Glomerular endothelial cell (primary cell): ENCODE measurements at places on chromosomes 7 and 10.

DNA sequence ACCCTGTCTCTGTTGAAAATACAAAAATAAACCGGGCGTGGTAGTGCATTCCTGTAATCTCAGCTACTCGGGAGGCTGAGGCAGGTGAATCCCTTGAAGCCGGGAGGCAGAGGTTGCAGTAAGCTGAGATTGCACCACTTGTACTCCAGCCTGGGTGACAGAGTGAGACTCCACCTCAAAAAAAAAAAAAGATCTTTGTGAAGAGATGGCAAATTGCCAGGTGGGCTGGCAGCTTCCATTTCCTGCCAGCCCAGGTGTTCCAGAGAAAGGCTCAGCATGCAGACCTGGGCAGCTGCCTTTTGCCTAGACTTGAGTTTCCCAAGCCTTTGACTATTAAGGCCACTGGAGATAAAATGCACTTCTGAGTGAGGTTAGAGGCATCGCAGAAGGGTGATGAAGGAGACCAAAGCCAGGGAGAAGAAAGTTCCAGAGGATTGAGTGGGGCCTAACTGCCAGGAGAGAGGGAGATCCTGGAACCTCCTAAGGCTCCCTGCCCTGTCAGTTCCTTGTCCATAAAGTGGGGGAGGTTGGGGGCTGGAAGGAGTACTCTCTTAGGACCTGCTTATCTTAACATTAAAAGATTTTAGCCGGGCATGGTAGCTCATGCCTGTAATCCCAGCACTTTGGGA, 10.0 kb upstream of the DDIT4 start:
- no peak for DNase-seq

GRCh38 chr10:27805180-27805579, 59.6 kb upstream of the MKX start:
- DNase-seq: no peak

- DNase-seq: no peak
Measured at GRCh38 chr7:121449329-121449728, 53.2 kb upstream of the FAM3C start.

GRCh38 chr10:29946953-29947700, 112.3 kb downstream of the JCAD start:
- no peak for DNase-seq

GRCh38 chr7:87852306-87852705, 23.9 kb downstream of the SLC25A40 start:
- DNase-seq: no peak

- no peak for DNase-seq
Measured at GRCh38 chr10:131043039-131043691, 268.4 kb downstream of the TCERG1L start.

GRCh38 chr10:104349623-104350126, 4.0 kb upstream of the CFAP58 start:
- no peak for DNase-seq

GRCh38 chr7:66905278-66905677, 15.7 kb upstream of the TMEM248 start:
- no peak for DNase-seq

- DNase-seq: no peak
Measured at GRCh38 chr10:93991114-93991513, 2.6 kb upstream of the PLCE1 start.

- DNase-seq: no peak
Measured at GRCh38 chr10:66833861-66834260, 92.0 kb upstream of the LRRTM3 start.

DNA sequence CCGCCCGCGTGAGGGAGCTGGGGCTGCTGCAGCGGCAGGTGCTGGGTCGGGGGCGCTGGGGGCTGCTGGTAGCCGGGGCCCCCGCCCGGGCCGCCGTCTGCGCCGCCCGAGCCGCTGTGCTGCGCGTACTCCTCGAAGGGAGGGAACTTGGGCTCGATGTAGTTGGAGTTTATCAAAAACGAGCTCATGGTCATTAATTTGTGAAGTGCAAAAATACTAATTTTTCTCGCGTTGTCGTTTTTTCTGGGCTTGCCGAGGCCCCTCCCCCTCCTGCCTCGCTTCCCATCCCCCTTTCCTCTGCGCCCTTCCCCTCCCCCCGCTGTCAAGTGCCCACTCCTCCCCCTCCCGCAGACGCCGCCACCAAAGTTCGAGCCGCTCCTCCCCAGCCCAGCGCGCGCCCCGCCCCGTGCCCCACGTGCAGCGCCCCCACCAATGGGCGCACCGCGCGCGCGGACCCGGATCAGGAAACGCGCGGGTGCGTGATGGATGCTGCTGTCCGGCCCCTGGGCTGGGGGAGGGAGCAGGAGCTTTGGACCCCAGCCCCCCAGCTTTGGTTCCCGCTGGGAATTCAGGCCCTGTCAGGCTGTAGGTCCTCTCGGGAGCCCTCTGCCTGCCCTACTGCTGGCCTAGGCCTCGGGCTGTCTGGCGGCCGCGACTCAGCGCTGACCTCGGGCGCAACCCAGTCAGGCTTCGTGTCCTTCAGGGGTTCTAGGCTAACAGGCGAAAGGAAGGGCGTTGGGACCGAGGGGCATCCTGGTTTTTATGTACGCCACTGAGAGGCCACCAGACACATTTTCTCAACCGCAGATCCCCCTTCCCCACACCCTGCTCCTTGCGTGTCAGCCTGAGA, at the start of gene HOXA4:
TSS of gene HOXA4 (minus strand) at position 218 of the 850 bp plus-strand sequence. CDS start at position 194, 24 bp downstream.
- DNase-seq: no peak

- no peak for DNase-seq
Measured at GRCh38 chr7:98761225-98761624, 108.6 kb downstream of the TMEM130 start.

DNA sequence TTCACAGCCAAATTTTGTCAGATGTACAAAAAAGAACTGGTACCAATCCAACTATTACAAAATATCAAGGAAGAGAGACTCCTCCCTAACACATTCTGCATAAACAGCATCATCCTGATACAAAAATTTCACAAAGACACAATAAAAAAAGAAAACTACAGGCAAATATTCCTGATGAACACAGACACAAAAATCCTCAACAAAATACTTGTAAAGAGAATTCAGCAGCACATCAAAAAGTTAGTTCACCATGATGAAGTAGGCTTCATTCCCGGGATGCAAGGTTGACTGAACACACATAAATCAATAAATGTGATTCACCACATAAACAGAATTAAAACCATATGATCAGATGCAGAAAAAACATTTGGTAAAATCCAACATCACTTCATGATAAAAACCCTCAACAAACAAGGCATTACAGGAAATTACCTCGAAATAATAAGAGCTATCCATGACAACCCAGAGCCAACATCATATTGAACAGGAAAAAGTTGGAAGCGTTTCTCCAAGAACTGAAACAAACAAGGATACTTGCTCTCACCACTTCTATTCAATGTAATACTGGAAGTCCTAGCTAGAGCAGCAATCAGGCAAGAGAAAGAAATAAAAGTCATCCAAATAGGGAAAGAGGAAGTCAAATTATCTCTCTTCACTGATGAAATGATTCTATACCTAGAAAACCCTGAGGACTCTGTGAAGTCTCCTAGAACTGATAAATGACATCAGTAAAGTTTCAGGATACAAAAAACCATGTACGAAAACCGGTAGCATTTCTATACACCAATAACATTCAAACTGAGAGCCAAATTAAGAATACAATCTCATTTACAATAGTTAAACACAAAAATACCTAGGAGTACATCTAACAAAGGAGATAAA, 223.1 kb downstream of the REEP3 start:
- DNase-seq: no peak

GRCh38 chr10:65847436-65848230, 1078.2 kb upstream of the LRRTM3 start:
- no peak for DNase-seq

DNA sequence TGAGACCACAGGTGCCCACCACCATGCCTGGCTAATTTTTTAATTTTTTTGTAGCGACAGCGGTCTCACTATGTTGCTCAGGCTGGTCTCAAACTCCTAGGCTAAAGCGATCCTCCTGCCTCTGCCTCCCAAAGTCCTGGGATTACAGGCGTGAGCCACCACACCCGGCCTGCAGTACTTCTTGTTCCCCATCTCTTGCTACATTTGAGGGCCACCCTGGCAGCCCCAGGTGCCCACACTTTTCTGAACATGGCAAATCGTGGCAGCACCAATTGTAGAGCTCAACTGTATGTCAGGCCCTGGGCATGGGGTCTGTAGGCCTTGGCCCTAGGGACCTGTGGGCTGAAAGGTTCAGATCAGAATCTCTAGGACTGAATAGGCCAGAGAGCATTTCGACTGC, 25.1 kb upstream of the LIMK1 start:
- DNase-seq: no peak

DNA sequence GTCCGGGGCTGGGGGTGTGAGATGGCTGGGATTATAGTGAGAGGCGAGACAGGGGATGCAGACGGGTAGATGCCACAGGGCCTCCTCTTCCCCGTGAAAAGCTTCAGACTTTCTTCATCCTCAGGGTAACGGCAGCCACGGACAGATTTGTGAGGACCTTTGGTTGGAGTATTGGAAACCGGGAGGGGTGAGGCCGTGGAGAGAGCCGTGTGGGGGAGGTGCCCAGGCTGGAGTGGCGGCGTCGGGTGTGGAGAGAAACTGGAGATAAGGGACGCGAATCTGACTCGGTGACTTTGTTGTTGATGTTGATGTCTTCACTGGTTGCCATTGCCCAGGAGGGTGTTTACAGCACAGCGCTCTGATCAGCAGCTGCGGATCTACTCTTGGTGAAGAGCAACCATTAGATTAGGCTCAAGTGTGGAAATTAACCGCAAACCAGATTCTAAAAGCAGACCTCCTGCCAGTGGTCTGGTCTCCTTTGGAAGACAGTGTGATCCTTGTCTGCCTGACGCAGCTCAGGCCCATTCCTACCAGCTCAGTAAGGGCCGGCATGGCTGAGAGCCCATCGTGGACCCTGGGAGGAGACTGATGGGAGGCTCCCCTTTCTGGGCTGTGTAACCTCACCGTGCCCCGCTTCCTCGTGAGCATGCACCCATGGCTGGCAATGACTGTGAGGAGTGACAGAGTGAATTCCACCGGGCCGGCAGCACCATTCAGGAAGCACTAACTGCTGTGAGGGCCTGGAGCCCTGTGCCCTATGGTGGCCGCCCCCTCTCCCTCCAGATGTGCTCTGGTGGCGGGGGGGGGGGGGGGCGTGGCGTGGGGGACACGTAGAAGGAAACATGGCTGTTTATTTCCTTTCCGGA, 90.3 kb downstream of the INPP5A start:
- no peak for DNase-seq

- DNase-seq: no peak
Measured at GRCh38 chr7:118449797-118450567, 225.5 kb downstream of the ANKRD7 start.

DNA sequence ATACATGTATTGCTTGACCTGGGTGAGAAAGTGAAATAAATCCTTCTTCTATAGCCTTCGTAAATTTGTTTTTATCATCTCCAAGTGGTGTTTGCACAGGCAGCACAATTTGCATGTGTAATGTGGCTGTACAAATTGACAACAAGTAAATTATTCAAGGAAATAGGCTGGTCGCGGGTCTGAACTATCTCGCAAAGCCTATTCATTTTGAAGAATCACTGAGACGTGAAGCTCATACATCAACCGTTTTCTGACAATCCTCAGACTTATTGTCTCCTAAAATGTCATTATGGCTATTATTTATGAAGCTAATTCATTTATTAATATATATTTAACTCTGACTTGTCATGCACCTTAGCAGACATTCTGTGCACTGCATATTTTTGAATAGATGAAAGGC, 16.2 kb upstream of the FAM204A start:
- no peak for DNase-seq

DNA sequence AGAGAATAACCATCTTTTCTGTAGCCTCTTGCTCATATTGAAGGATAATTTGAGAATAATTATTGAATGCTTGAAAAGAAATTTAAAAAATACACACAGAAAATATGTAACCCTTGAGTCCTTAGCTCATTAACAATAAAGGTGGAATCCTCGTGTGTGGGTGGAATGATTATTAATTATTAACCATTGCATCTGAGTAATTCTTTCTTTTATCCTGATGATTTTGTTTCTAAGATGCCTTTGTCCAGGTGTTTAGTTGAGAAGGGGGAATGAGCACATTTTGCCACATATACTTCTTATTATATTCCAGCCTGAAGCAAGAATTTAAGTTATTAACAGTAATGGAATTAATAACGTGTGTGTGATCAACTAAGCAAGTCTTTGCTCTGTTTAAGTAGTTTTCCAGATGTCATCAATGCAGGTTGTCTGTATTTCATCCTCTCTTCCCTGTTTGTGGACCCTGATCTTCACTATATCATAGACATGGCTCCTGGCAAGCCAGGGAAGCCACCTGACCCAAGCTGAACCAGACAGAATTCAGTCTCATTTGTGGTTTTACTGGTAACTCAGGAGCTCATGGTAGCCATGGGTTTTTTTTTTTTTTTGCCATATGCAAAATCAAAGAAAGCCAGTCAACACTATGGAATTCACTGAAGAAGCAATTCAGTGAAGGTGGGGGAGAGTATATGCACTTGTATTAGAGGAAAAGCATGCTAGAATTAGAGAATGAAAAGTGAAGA, 144.3 kb downstream of the KIF20B start:
- no peak for DNase-seq

- DNase-seq: no peak
Measured at GRCh38 chr10:128178302-128178958, 52.2 kb upstream of the MKI67 start.

DNA sequence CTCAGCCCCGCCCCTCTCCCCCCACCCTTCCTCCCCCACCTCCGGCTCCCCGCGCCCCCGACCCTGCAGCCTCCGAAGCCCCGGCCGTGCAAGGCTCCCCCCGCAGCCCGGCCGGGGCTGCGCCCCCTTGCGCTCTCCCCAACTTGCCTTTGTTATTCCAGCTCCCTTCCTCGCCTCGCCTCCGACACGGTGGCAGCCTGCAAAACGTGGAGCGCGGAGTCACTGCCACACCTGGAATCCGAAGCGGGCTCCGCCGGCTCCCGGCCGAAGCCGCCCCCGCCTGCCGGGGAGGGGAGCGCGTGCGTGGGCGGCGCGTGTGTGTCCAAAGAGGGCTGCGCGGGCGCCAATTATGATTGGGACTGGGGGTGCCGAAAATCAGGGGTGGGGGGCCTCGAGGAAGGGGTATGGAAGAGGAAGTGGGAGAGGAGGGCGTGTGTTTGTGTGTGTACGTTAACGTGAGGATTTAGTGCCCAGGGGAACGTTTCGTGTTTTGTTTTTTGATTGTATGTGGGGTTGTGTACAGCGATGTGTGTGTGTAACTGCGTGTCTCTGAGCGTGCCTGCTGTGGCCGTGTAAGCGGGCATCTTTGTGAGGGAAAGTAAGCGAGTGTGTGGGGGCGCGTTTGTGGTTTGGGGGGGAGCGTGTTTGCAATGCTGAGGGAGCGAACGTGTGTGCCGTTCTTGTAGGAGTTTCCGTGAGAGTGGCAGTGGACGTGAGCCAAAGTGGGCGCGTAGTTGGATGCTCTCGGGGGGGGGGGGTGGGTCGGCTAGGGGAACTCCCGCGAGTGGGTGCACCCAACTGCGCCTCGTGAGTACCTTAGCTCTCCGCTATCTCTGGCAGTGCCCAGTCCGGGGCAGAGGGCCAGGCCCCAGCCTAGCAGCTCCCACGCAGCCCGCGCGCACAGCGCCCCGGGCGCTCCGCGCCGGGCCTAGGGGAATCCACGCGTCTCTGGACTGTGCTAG, 1.2 kb upstream of the ZMIZ1 start:
- DNase-seq: no peak

GRCh38 chr10:119007211-119007574, 22.3 kb upstream of the NANOS1 start:
- DNase-seq: no peak

GRCh38 chr10:21260506-21261149, 264.9 kb downstream of the SKIDA1 start:
- DNase-seq: no peak
